NB4 (cell line): ENCODE measurements at places on chromosomes 5 and 9.

- DNase-seq, result no peak
Measured at GRCh38 chr9:138103849-138104206, 226.2 kb downstream of the CACNA1B start.

GRCh38 chr9:138038244-138038671 is 160.7 kb downstream of the CACNA1B start:
- no peak for DNase-seq

GRCh38 chr9:129609486-129610212 is 11.3 kb downstream of the C9orf50 start:
- peak; percentile 38 for DNase-seq

DNA sequence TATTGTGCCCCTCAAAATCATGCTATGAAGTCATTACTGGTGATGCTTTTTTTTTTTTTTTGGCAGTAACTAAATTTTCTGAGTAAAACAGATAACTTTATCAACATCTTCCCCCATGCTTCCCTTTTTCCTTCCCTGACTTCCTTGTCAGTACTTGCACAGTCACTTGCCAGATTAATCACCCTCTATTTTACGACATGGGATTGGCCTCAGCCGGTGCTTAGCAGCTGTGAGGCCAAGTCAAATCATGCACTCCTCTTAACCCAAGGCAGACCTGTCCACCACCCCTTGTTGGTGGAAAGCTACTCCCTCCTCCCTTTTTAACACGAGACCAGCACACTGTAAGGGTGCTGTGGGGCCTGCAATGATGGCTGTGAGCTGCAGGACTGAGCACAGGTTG is 118.0 kb upstream of the OTULINL start:
- DNase-seq, result peak; percentile 73

DNA sequence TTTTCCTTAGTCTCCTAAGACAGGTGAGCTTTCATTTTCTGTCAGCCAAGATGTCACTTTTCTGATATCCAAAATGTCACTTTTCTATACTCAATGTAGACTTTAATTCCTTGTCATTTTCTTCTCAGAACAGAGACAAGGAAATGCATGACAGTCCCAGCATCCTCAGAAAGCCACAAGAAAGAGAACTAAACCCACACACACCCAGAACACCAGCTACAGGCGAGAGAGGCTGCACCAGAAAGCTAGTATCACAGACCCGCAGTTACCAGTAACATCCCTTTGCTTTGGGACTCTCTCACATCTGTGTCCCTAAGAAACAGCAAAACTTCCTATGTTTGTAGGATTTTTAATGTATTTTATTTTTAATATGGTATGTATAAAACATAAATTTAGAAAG is 17.1 kb downstream of the TRMO start:
- DNase-seq, result no peak
